AG04450 (cell line): ENCODE measurements at places on chromosomes 5 and 9. TPM values are rescaled to one million over a fixed set of nuclear protein-coding genes. Genes with fewer than 3 reads are reported as not detected.

GRCh38 chr9:76414661-76415060, 20.4 kb upstream of the RFK start:
- no peak for DNase-seq

DNA sequence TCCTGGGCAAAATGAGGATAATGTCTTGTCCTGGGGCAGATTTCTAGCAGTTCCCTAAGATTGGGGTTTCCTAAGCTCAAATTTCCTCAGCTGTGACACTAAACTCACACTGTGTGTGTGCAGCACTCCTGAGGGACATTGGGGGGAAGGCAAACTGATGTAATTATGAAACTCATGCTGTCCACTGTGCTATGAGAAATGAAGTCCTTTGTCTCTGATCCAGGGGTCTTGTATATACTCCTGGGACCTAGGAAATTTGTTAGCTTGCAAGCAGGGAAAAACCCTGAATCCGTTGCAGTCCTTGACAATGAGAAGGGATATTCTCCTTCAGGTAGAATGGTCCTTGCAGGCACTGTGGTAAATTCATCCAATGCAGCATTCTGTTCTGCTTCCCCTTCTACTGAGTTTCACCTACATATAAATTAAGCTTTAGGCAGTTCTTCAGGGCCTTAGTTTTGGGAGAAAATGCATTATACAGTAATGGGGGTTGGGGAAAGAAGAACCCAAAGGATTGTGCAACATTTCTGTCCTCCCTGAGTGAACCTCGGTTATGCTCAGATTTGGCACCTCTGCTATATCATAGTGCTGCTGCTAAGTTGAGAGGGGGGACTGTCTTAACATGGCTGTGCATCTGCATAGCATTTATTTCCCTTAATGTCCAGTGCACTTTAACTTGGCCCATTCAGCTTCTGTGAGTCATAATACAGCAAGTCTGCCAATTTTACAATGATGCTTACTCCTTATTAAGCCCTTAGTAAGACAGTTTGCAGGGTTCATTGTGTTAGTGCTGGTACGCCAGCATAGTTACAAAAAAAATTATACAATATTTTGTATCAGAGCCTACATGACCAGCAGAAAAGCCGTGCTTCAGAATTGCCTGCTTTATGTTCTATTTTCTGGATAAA, 80.2 kb downstream of the PJA2 start:
- peak; percentile 61 for DNase-seq

GRCh38 chr9:15277400-15278090, 29.5 kb downstream of the TTC39B start:
- no peak for DNase-seq

DNA sequence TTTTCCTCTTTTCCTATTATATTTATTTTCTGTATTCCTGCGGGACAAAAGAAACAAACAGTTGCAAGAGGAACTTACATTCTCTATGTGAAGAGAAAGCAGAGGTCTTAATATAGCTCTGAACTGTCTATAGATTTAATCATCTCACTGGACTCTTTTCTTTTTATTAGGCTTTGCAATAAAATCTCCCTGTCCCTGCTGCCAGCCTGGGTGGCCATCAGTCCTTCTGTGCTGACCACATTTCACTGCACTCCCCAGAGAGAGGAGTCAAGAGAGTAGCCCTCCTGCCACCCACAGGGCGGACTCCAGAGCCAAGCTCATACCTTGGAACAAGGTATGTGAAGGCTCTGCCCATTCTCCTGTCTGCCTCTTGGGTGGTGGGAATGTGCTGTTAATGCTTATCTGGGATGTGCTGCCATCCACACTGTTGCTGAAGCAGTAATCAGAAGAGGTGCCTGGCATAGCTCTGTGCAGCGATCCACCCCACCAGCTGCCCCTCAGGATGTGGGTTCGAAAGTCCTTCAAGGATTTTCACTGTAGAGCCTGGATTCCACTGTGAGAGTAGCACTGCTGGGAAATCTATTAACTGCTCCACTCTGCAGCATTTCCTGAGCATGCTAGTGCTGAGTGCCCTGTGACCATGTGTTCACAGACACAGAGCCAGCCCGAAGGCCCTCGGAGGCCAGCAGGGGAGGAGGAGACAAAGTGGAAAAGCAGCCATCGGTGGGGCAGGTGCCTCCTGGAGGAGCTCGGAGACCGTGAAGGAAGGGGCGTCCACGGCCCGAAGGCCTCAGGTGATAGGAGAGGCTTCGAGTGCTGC, 334.6 kb downstream of the MED10 start:
- no peak for DNase-seq

- no peak for DNase-seq
Observed at GRCh38 chr9:73348471-73348870, 196.8 kb downstream of the ANXA1 start.

GRCh38 chr5:60505373-60506171, 194.4 kb downstream of the DEPDC1B start:
- DNase-seq = no peak

DNA sequence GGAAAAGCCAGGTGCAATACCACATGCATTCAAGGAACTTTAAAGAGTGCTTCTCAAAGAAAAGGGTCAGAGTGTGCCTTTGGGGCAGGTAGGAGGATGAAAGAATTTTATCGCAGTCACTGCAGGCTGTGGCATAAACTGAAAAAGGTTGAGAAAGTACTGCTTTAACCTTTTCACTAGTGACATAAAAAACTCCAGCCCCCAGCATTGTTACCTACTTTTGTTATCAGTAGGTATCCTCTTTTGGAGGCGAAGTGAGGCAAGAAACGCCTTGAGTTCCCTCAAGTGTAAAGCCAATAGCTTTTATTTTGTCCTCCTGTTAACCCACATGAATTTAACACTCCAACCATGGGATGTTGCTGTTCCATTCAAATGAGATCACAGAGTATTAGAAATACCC, 64.7 kb upstream of the CHD1 start:
- no peak for DNase-seq

DNA sequence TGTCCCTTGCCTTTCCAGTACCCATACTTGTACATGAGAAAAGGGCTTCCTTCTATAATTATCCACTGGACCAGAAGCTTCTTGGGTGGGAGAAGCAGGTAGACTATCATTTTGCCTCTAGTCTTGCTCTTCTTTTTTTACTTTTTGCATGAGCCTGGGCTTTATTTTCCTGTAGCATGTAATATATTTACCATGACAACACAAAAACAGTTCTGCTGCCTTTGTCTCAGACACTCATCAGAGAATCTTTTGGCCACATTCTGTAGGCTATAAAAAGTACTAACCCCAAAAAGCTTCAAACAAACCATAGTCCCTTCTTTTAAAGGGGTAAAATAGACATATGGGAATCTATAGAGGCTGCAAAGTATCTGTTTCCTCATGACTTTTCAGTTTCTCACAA, 339.2 kb upstream of the PIK3R1 start:
- DNase-seq = no peak

DNA sequence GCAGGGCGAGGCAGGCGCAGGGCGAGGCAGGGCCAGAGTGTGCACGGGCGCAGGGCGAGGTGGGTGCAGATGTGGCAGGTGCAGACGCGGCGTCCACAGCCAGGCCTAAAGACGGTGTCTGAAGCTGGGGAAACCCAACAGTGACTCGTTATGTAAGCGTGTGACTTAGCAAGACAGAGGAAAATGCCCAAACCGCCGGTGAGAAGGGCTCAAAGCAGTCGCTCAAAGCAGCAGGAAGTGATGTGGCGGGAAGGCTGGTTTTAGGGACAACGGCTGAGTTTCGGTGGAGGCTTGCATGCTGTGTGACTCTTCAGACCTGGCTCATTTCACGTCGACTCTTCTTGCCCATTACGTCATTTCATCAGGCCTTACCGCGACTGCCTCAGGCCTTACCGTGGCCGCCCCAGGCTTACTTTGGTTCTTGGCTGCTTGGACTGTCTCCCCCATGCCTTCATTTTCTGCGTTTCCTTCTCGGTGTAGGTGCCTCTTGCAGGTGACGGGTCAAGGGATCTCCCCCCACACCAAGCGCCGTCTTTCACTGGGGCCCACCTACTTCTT, 50.5 kb upstream of the EXOC3 start:
- DNase-seq = no peak

DNA sequence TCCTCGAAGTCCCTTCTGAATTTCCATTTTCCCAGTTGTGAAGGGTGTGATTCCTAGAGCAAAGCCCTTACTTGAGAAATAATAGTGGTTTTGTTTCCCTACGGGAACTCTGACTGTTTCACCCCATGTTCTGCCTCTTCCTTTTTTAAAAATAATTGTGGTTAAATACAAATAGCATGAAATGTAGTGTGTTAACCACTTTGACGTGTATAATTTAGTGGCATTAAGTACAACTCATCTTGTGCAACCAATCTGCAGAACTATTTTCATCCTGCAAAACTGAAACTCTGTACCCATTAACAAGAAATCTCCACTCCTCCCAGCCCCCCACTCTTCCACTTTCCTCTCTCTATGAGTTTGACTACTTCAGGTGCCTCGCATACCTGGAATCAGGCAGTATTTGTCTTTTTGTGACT, 35.6 kb upstream of the HAND1 start:
- DNase-seq = no peak

Gene CCL28
- polyA plus RNA-seq = 0.04 TPM in 2 replicates

Gene AMACR
- 8.0 and 10.0 TPM in 2 replicates for polyA plus RNA-seq

Gene FCN2
- not detected in 2 replicates for polyA plus RNA-seq

Gene PCDHGC3
- polyA plus RNA-seq = 47.4 and 61.1 TPM in 2 replicates

Gene ZNG1E
- polyA plus RNA-seq = 21.8 and 25.7 TPM in 2 replicates
